SJSA1 (cell line): ENCODE measurements at places on chromosomes 1 and 21. TPM values are rescaled to one million over a fixed set of nuclear protein-coding genes. Genes with fewer than 3 reads are reported as not detected.
A peak's percentile ranks its signal among the peaks of the same experiment; 100 is the strongest.

- no peak for DNase-seq
These were observed 174 bp downstream of the SH3BP5L start for GRCh38 chr1:248825573-248825908.

TBCE gene
- 58.1 and 70.3 TPM in 2 replicates for total RNA-seq

DNA sequence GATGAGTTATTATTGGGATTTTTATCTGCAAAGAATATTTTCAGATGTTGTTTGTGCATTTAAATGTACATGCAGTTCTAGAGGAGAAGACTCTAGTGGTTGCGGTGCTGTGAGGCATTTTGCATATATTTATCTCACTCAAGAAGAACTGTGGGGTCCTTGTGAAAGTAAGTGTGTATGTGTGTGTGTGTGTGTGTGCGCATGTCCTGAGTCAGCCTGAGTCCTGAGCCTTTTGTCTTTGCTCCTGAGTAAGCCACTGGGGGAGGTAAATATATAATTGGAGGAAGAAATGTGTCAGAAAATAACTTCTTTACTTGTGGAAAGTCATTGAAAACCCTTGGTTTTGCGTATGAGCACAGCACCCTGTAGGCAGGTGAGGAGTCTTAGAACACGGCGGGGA is 55.6 kb upstream of the CD34 start:
- DNase-seq: no peak

GRCh38 chr1:145720556-145720877 is 1.2 kb downstream of the CD160 start:
- peak; percentile 92 for DNase-seq

SLC27A3 gene
- 5.7 and 11.9 TPM in 2 replicates for total RNA-seq

DNA sequence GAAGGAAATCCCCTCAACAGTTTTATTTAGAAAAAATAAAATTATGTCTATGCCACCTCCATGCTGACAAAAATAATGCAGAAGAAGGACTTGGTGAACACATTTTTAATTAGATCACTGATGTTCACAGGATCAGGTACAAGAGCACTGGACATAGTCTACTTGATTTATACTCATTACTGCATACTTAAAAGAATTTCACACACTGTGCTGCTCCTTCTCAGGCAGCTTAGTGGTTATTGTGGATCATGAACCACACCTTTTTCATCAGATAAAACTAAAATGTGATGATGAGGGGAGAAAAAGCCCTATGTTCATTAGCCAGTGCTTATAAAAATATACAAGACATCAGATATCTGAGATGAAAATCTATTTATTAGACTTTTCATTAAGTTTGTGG is 103.3 kb upstream of the DPH5 start:
- DNase-seq: no peak

VASH2 gene
- 1.0 and 2.7 TPM in 2 replicates for total RNA-seq

GRCh38 chr21:30625449-30626165 is 5.2 kb downstream of the KRTAP20-4 start:
- no peak for DNase-seq

GRCh38 chr1:238409932-238410331 is 519.2 kb upstream of the ZP4 start:
- DNase-seq: no peak

GRCh38 chr1:59020151-59020997 is 236.5 kb upstream of the JUN start:
- DNase-seq: peak; percentile 79

DNA sequence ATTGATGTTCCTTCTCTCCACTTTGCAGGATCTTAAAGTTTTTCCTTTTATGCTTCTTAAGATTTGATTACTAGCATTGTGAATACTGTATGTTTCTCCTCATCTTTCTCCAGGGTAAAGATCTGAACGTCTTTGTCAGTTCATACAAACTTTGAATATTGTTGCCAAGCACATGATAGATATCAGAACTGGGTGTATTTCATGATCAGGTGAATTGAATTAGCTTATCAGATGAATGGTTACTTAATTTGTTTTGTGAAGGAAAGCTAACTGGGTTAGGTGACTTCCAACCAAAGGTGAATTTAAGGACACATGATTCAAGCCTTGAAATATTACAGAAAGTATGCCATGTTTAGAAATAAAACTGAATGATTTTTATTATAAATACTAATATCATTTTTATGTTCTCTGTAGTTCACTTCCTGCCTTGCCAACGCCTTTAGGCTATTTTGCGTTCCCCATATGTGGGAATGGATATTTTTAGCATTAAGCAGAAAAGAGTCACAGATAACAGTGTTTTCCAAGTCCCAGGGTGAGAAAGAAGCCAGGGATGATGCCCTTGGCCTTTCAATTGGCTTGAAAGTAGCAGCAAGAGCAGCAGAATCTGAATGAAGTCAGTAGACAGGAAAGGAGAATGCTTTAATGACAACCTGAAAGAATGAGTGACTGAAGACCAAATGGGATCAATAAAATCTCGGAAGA is 752.1 kb downstream of the NCAM2 start:
- DNase-seq: no peak

GRCh38 chr1:212186427-212187207 is 98.6 kb upstream of the PPP2R5A start:
- DNase-seq: no peak

- no peak for DNase-seq
These were observed 1.5 kb upstream of the UQCRHL start for GRCh38 chr1:15808955-15809354.

STUM gene
- total RNA-seq: 0.03 TPM in 1 of 2 replicates, not detected in the other

GRCh38 chr1:231885209-231885854 is 258.7 kb downstream of the DISC1 start:
- DNase-seq: no peak

- DNase-seq: no peak
These were observed 56.4 kb upstream of the SAMSN1 start for GRCh38 chr21:14602382-14602958.

MYBPH gene
- total RNA-seq: not detected in 2 replicates

RNF186 gene
- not detected in 2 replicates for total RNA-seq

DNA sequence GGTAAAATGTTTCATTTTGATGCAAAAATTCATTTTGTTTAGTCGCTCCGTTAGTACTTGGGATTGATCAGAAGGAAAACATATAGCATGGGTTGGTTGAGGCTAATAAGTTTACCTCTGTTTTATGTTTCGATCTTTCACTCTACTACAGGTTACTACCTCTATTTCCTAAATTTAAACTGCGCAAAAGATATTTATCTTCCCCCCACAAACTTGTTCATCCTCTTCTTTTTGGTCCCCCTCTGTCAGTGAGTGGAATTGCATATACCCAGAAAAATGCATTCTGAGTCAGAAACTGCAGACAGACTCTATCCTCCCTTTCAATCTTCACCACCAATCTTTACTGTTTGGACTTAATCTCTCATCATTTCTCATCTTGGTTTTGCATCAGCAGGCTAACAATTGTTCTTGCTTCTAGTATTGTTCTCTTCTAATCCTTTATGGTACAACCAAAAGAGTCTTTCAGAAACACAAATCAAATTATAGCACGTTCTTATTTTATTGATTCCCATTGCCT is 316.0 kb upstream of the ADGRL4 start:
- DNase-seq: no peak

GRCh38 chr21:16855164-16855667 is 657.6 kb upstream of the CXADR start:
- no peak for DNase-seq

GRCh38 chr1:170660871-170661645 is 2.9 kb upstream of the PRRX1 start:
- no peak for DNase-seq

DNA sequence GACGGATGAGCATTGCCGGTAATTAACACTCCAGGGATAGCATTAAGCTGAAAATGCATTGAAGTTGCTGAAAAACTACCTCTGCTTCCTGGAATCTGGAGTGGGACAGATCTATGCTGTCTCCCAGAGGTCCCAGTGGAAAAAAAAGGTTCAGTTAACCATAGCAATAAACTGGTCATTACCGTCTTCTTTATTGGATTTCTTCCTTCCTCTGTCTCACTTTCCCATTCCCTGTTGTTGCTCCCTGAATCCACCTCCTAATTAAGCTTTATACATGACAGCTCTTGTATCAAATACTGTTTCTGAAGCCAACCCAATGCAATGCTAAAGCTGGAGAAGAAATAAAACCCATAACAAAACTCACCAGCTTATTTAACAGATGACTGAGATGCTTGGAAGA is 1805.9 kb downstream of the NCAM2 start:
- no peak for DNase-seq

- DNase-seq: no peak
These were observed 59.4 kb upstream of the LRRC8B start for GRCh38 chr1:89465201-89465600.
